ENCODE measurements at places on chromosomes 1 and 21.

DNA sequence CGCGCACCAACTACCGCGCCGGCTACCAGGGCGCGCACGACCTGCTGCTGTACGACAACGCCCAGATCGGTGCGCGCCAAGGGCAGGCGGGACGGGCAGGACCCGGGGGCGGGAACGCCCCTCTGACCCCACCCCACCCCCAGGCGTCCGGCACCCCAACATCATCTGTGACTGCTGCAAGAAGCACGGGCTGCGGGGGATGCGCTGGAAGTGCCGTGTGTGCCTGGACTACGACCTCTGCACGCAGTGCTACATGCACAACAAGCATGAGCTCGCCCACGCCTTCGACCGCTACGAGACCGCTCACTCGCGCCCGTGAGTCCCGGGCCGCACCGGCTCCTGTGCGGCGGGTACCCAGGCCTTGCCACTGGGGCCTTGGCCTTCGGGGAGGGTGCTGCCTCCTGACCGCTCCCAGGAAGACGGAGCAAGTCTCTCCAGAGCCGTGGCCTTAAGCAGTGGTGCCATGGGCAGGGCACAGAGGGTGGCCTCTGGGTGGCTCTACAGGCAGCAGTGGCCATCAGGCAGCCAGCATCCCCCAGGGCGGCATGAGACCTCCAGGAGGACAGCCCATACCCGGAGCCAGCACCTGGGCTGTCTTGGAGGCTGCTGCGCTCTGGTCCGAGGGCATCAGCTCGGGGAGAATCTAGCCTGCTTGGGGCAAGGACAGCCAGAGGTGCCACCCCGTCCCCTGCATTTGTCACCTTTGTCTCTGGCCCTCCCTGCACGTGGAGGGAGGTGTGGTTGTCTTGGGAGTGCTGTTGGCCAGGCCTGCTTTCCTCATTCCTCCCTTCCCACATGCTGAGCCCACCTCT lies 8.1 kb upstream of the MMP23B start:
- no peak overlapping the region for H3K4me3 ChIP-seq
- H3K36me3 ChIP-seq = peaks cover 30% of the 10 kb centered on the region
- H3K27ac ChIP-seq = no peak overlapping the region
- no peaks in the 10 kb centered on the region for H3K27me3 ChIP-seq
- DNase-seq = no peak

GRCh38 chr1:11999236-11999635 lies 19.0 kb downstream of the MFN2 start:
- peaks cover 74% of the 10 kb centered on the region for H3K36me3 ChIP-seq
- no peaks in the 10 kb centered on the region for H3K27me3 ChIP-seq
- no peak overlapping the region for H3K27ac ChIP-seq
- no peak for DNase-seq
- H3K4me1 ChIP-seq = no peaks in the 10 kb centered on the region

DNA sequence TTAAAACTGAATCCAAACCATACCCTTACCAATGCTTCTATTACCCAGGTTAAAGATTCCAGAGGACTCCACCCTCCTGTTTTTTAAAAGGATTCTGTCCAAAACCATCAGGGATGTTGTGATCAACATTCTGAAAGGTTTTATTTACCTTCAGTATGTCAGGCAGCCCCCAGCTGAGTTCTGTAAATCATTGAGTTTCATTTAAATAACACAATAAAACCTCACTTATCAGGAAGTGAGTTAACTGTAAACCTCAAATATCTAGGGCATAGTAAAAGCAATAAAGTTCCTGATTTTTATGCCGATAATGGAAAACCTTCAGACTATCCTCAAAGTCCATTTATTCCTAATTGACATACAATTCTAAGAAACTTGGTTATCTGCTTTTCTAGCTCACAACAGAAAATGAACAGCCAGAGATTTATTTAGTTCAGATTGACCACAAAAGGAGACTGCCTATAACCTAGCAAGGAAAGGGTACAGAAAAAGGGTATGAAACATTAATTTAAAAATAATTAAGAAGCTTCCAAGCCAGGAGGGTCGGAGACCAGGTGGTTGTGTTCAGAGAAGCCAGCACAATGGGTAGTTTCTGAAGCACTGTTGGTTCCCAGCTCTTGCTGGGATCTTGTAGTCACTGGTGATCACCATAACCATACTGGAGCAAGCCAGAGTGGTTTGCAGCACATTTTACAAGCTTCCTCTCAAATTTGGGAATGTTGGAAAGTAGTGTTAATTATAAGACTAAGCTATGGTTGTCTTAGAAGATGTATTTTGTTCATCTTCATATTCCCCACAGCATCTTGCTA lies 336.4 kb upstream of the FMN2 start:
- no peaks in the 10 kb centered on the region for H3K27me3 ChIP-seq
- no peaks in the 10 kb centered on the region for H3K36me3 ChIP-seq

- no peak for DNase-seq
- peaks cover 45% of the 10 kb centered on the region for H3K36me3 ChIP-seq
- peaks cover 22% of the 10 kb centered on the region for H3K4me1 ChIP-seq
- peaks cover 11% of the 10 kb centered on the region for H3K27me3 ChIP-seq
Measured at GRCh38 chr1:154350383-154350782, 25.1 kb downstream of the ATP8B2 start.

GRCh38 chr1:11383553-11384169 lies 95.3 kb upstream of the DISP3 start:
- no peaks in the 10 kb centered on the region for H3K4me1 ChIP-seq
- no peak overlapping the region for H3K27ac ChIP-seq
- H3K27me3 ChIP-seq = peaks cover 31% of the 10 kb centered on the region
- peak; percentile 10 for DNase-seq

GRCh38 chr1:39898648-39899603 lies 2.8 kb downstream of the MYCL start:
- H3K36me3 ChIP-seq = no peaks in the 10 kb centered on the region
- no peak overlapping the region for H3K27ac ChIP-seq
- peaks cover 62% of the 10 kb centered on the region for H3K4me1 ChIP-seq
- H3K27me3 ChIP-seq = peaks cover 50% of the 10 kb centered on the region
- no peak overlapping the region for H3K4me3 ChIP-seq

DNA sequence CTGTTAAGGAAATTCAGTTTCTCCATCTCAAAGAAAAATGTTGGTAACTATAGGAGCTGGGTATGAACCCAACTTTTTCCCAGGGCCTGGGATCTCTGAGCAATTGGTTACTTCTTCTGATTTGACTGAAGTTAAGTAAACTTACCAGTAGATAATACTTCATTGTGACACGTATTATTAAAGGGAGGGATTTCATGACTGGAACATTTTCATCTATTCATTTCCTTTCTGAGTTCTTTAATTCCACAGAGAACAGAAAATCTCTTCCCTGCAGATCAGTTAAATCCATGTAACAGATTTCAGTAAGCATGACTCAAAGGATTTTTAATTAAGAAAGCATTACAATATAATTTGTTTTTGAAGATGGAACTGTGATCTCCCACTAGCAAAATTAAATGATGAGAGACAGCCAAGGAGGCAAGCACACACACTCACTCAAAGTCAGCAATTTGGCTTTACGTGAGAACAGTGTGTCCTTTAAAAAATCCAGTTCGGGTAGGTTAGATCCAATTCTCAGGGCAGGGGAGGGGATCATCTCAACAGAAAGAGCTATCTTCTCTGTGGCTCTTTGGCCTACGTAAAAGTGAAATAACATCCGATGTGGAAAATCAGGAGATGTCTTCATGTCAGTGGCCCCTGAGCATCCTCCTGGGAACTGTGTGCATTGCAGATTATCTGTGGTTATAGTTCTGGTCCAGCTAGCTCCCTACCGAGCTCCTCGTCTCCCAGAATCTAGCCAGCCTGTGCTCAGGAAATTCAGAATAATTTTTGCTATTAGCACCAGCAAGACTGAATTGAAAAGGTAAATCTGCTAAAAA lies 10.8 kb upstream of the MYOC start:
- no peaks in the 10 kb centered on the region for H3K36me3 ChIP-seq
- H3K27ac ChIP-seq = peak overlapping the region; percentile 36
- H3K27me3 ChIP-seq = no peaks in the 10 kb centered on the region
- no peak overlapping the region for H3K4me3 ChIP-seq

GRCh38 chr1:46413596-46413985 lies 19.5 kb downstream of the FAAH start:
- peaks cover 8% of the 10 kb centered on the region for H3K36me3 ChIP-seq
- H3K4me3 ChIP-seq = no peak overlapping the region

DNA sequence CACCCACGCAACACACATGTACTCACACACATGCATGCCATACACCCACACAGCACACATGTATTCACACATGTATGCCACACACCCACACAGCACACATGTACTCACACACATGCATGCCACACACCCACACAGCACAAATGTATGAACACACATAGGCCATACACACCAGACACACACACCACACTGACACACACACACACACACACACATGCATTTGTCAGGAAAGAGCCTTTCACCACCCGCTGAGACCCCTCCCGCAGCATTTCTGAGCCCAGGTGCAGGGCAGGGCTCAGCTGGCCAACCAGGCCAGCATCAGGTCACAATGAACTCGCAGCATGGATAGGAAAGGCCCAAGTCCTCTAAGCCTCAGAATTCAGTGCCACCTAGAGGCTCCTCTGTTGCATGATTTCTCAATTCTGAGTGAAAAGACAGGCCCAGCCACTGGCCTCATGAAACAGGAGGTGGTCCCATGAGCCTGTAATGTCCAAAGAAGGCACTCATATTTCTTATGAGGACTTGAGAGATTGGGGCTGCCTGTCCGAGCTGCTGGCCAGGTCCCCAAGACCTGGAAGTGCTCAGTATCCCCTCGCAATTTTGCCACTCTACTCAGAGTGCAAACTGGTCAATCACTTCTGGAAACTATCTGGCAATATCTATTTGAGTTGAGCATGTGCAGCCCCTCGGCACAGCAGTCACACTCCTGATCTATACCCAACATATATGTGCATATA lies 57.3 kb downstream of the PSMG1 start:
- peak; percentile 91 for DNase-seq
- H3K36me3 ChIP-seq = no peaks in the 10 kb centered on the region
- no peak overlapping the region for H3K4me3 ChIP-seq
- H3K4me1 ChIP-seq = peaks cover 13% of the 10 kb centered on the region

DNA sequence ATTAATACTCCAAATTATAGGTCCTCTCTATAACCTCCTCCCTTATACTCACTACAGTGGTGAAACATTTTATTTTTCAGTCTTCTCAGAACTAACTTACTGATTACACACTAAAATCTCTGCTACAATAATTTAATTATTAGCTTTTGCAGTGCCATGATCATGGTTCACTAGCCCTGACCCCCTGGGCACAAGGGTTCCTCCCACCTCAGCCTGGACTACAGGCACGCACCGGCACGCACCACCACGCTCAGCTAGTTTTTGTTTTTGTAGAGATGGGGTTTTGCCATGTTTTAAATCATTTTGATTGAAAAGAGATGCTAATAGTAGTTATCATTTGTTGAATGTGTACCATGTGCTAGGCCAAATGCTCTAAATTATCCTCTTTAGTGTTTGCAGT lies 6.3 kb downstream of the PATJ start:
- H3K4me3 ChIP-seq = no peak overlapping the region
- peaks cover 4% of the 10 kb centered on the region for H3K4me1 ChIP-seq
- DNase-seq = no peak
- H3K36me3 ChIP-seq = no peaks in the 10 kb centered on the region
- no peak overlapping the region for H3K27ac ChIP-seq

- no peaks in the 10 kb centered on the region for H3K4me1 ChIP-seq
- no peaks in the 10 kb centered on the region for H3K27me3 ChIP-seq
- H3K36me3 ChIP-seq = no peaks in the 10 kb centered on the region
- no peak for DNase-seq
- H3K4me3 ChIP-seq = no peak overlapping the region
Measured at GRCh38 chr1:79825551-79825950, 819.0 kb upstream of the ADGRL4 start.

DNA sequence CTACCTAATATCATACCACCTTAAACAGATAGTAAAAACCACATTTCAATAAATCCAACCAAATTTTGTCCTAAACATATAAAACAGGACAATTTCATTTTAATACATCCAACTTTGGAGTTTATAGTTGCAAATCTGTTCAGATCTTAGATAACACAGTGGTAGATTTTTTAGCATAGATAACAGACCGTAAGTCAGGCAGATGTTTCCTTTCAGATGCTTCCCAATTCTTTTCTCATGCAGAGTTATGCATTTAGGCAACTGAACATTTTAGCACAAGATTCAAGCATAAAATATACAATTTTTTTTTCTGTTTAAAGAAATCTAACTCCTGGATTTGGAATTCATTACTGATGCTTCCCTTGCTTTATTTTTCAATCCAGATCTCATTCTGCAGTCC lies 156.5 kb upstream of the ZNHIT6 start:
- H3K36me3 ChIP-seq = no peaks in the 10 kb centered on the region
- H3K27me3 ChIP-seq = no peaks in the 10 kb centered on the region
- no peaks in the 10 kb centered on the region for H3K4me1 ChIP-seq
- H3K4me3 ChIP-seq = no peak overlapping the region

DNA sequence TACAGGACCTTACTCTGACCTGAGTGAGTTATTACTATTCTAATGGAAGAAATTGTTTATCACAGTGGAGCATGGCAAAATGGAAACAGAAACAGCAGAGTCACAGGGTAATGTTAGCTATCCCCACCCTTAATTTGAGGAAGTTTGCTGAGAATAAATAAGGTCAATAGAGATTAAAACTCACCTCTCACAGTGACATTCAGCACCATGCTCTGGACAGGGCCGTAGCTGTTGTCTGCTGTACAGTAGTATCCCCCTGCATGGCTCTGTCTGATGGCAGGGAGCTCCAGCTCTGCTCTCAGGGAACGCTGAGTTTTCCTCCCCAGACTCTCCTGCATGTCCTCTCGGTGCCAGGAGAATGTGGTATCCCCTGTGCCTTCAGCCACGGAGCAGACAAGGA lies 11.9 kb downstream of the FCRL4 start:
- DNase-seq = no peak
- no peak overlapping the region for H3K27ac ChIP-seq
- H3K27me3 ChIP-seq = peaks cover 7% of the 10 kb centered on the region
- no peak overlapping the region for H3K4me3 ChIP-seq
- no peaks in the 10 kb centered on the region for H3K4me1 ChIP-seq
- H3K36me3 ChIP-seq = no peaks in the 10 kb centered on the region

DNA sequence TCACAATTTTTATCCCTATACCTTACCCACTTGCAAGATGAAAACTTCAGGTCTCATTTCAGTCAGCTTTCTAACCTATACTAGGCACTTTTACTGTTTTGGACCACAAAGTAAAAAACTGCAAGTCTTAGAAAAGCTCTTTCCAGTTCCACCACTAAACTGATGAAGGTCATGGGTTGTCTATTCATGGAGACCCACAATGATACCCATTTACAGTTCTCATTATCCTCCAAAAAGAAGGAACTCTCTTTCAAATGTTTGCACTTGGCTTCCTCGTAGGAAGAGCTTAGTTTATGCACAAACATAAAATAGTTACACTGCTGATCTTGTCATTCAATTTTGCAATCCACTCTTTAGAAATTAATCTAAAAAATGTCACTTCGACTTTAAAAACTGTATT lies 9.3 kb downstream of the ZNF281 start:
- no peaks in the 10 kb centered on the region for H3K4me1 ChIP-seq
- H3K36me3 ChIP-seq = peaks cover 2% of the 10 kb centered on the region
- no peak overlapping the region for H3K27ac ChIP-seq
- no peaks in the 10 kb centered on the region for H3K27me3 ChIP-seq
- no peak overlapping the region for H3K4me3 ChIP-seq

DNA sequence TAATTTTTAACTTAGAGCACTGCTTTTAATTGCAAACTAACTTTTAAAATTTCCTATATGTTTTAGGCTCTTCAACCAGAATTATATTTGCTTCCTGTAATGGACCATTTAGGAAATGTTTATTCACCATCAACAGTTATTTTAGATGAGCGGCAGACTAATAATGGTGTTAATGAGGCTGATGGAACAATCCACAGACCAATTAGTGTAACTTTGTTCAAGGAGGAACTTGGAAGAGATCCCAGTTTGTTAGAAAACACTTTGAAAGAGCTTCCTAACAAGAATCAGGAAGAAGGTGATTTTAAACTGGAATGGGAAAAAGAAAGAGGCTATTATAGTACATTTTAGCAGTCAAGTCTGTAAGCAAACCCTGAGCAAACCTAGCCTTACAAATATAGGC lies 19.4 kb upstream of the GNG5 start:
- no peaks in the 10 kb centered on the region for H3K36me3 ChIP-seq
- no peak overlapping the region for H3K27ac ChIP-seq
- no peaks in the 10 kb centered on the region for H3K4me1 ChIP-seq
- no peaks in the 10 kb centered on the region for H3K27me3 ChIP-seq
- H3K4me3 ChIP-seq = no peak overlapping the region

All from muscle of leg (tissue), 16 donors.